ENCODE measurements at places on chromosomes 16 and 17. TPM values are rescaled to one million over a fixed set of nuclear protein-coding genes. Genes with fewer than 3 reads are reported as not detected.

Gene TSPAN10
- not detected for total RNA-seq

- no peak overlapping the region for H3K4me3 ChIP-seq
- no peak for DNase-seq
- peaks cover 7% of the 10 kb centered on the region for H3K4me1 ChIP-seq
- H3K36me3 ChIP-seq, result no peaks in the 10 kb centered on the region
- H3K27me3 ChIP-seq, result peaks cover 2% of the 10 kb centered on the region
Observed at GRCh38 chr17:34259146-34259545, 4.1 kb downstream of the CCL2 start.

DNA sequence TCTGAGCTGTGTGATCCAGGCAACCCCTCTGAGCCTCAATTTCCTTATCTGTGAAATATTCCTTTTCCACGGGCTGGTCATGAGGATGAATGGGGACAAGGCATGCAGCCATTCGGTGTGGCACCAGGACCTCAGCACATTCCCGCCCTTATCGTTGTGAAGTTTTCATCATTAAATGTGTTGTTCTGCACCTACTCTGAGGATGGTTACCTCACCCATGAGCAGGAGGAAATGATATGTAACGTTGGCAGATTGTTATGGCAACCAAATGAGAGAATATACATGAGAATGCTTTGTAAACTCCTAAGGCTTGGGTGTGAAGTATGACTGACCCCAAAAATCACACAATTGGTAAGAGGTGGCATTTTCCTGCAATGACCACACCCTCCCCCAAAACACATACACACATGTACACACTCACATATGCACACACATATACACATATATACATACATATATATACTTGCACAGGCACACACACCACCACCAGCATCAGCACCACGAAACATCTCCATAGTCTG is 39.5 kb downstream of the SMARCE1 start:
- H3K4me3 ChIP-seq, result no peak overlapping the region
- H3K27ac ChIP-seq, result no peak overlapping the region
- DNase-seq, result no peak
- no peaks in the 10 kb centered on the region for H3K4me1 ChIP-seq
- H3K36me3 ChIP-seq, result no peaks in the 10 kb centered on the region

- H3K27me3 ChIP-seq, result peaks cover 4% of the 10 kb centered on the region
- no peak for DNase-seq
- peaks cover 7% of the 10 kb centered on the region for H3K4me1 ChIP-seq
- peaks cover 6% of the 10 kb centered on the region for H3K36me3 ChIP-seq
Observed at GRCh38 chr16:16015849-16016248, 66.4 kb downstream of the ABCC1 start.

GRCh38 chr17:72614871-72615626 is 477.4 kb downstream of the SLC39A11 start:
- H3K27me3 ChIP-seq, result peaks cover 2% of the 10 kb centered on the region
- H3K4me3 ChIP-seq, result no peak overlapping the region
- no peak overlapping the region for H3K27ac ChIP-seq
- H3K4me1 ChIP-seq, result peaks cover 5% of the 10 kb centered on the region
- no peak for DNase-seq
- no peaks in the 10 kb centered on the region for H3K36me3 ChIP-seq

- peaks cover 6% of the 10 kb centered on the region for H3K27me3 ChIP-seq
- peaks cover 14% of the 10 kb centered on the region for H3K4me1 ChIP-seq
Observed at GRCh38 chr17:50214976-50215760, 13.7 kb upstream of the COL1A1 start.

DNA sequence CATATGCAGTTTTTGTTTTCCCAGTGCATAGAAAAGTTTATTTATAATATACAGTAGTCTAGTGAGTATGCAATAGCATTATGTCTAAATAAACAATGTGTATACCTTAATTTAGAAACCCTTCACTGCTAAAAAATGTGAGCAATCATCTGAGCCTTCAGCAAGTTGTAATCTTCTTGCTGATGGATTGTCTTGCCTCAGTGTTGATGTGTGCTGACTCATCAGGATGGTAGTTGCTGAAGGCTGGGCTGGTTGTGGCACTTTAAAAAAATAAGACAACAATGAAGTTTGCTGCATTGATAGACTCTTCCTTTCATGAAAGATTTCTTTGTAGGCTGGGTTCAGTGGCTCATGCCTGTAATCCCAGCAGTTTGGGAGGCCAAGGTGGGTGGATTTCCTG is 13.9 kb upstream of the CAPNS2 start:
- no peak overlapping the region for H3K4me3 ChIP-seq
- no peak overlapping the region for H3K27ac ChIP-seq
- DNase-seq, result no peak
- no peaks in the 10 kb centered on the region for H3K4me1 ChIP-seq
- H3K27me3 ChIP-seq, result no peaks in the 10 kb centered on the region

DNA sequence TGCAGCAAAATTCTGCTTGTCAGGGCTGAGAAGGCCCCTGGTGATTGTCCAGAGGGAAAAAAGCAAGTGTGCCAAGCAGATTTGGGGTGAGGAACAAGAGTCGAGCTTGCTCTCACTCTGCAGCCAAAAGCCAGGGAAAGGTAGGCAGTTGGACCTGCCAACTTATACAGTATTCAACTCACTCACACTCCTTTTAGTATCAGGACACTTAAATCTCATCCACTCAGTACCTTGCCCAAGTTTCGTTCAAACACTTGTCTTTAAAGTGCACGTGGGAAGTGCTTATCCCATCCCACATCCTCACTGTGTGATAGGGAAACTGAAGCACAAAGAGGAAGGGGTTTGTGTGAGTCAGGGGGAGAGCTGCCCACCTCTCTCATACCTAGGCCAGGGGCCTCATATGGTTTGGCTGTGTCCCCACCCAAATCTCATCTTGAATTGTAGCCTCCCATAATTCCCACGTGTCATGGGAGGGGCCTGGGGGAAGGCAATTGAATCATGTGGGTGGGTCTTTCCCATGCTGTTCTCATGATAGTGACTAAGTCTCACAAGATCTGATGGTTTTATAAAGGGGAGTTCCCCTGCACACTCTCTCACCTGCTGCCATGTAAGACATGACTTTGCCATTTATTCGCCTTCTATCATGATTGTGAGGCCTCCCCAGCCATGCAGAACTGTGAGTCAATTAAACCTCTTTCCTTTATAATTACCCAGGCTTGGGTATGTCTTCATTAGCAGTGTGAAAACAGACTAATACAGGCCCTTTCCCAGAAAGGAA is 25.6 kb upstream of the CES5A start:
- H3K4me3 ChIP-seq, result no peak overlapping the region
- peaks cover 3% of the 10 kb centered on the region for H3K27me3 ChIP-seq

GRCh38 chr17:32773856-32774694 is 102.8 kb downstream of the MYO1D start:
- H3K36me3 ChIP-seq, result no peaks in the 10 kb centered on the region
- H3K4me3 ChIP-seq, result no peak overlapping the region
- H3K27me3 ChIP-seq, result no peaks in the 10 kb centered on the region
- DNase-seq, result no peak

Gene SYT17
- total RNA-seq, result 10.0 TPM

Gene IFT20
- total RNA-seq, result 43.9 TPM

GRCh38 chr16:11585460-11586377 is 1.0 kb downstream of the LITAF start:
- H3K27ac ChIP-seq, result peak overlapping the region; percentile 59
- no peak for DNase-seq
- peak overlapping the region; percentile 87 for H3K4me3 ChIP-seq
- H3K4me1 ChIP-seq, result peaks cover 22% of the 10 kb centered on the region

Gene KRT31
- not detected for total RNA-seq

DNA sequence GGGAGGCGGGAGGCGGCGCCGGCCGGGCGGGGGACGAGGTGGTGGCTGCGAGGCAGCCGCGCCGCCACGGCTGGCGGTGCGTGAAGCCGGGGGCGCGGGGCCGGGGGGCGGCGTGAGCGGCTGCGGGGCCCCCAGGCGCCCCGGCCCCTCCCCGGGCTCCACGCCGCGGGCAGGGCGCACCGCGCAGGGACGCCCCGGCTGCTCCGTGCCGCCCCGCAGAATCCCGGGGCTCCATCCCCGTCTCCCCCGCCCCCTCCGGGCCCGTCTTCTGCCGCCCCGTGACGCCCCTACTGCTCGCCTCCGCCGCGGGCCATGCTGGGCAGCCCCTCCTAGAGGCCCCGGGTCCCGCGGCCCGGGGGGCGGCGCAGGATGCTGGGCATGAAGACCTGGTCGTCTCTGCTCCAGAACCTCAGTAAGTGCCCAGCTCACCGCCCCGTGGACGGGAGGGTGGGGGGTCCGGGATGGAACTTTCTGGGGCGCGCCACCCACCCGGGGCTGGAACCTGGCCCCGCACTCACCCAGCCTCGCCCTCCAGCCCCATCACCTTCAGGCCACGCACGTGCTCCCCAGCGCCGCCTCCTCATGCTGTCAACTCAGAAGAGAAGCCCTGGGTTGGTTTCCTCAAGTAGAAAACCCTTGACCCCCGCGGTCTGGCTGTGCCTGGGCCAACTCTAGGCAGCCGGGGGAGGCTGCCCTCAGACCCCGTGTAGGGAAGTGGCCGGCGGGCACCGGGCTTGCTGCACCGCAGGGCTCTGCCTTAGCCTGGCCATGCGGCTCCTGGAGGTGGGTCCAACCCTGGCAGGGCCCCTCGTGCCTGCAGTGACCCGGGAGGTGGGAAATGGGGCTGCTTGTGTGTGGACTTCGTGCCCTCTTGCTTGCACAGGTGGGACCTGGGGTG is 150.2 kb upstream of the GSE1 start:
- DNase-seq, result no peak
- peaks cover 22% of the 10 kb centered on the region for H3K27me3 ChIP-seq
- H3K4me1 ChIP-seq, result peaks cover 36% of the 10 kb centered on the region
- H3K27ac ChIP-seq, result peak overlapping the region; percentile 43
- H3K4me3 ChIP-seq, result peak overlapping the region; percentile 63

GRCh38 chr17:50517011-50517410 is 8.8 kb downstream of the MYCBPAP start:
- peaks cover 5% of the 10 kb centered on the region for H3K27me3 ChIP-seq
- H3K36me3 ChIP-seq, result no peaks in the 10 kb centered on the region
- no peak overlapping the region for H3K4me3 ChIP-seq
- no peak overlapping the region for H3K27ac ChIP-seq

DNA sequence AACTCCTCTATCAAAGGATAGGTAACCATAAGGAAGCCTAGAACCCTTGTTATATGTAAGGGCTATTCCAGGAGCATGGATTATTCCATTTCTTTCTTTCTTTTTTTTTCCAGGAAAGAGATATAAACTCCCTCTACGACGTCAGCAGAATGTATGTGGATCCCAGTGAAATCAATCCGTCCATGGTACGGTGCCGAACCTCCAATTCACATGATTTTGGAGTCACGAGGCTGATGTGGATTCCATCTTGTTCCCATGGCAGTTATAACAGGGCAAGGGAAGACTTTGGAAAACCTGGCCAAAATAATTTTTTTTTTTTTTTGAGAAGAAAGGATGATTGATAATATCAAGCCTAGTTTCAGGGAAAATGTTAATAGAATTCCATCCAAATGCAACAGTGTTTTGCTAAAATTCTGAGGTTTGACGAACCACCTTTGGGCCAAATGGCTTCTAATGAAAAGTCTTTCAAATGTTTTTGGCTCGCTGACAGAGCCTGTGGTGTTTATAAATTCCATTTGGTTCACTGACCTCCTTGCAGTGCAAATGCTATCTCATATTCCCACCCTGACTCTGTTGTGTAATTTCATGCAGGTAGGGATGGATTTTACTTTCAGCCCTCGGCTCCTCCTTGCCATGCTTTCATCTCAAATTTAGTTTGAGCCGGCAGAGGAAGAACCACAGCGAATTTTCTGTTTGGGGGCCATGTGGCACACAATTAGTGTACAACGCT is 90.0 kb downstream of the SDR42E1 start:
- H3K36me3 ChIP-seq, result peaks cover 7% of the 10 kb centered on the region

- peak overlapping the region; percentile 66 for H3K4me3 ChIP-seq
- H3K27ac ChIP-seq, result peak overlapping the region; percentile 2
- H3K27me3 ChIP-seq, result peaks cover 21% of the 10 kb centered on the region
Observed at GRCh38 chr16:85465328-85466303, 147.5 kb upstream of the GSE1 start.

- peak overlapping the region; percentile 93 for H3K4me3 ChIP-seq
- H3K36me3 ChIP-seq, result no peaks in the 10 kb centered on the region
- H3K27me3 ChIP-seq, result no peaks in the 10 kb centered on the region
- DNase-seq, result no peak
- peak overlapping the region; percentile 82 for H3K27ac ChIP-seq
Observed at GRCh38 chr16:67481561-67482232, 740 bp upstream of the ATP6V0D1 start.

- H3K36me3 ChIP-seq, result no peaks in the 10 kb centered on the region
- H3K27ac ChIP-seq, result no peak overlapping the region
- H3K4me1 ChIP-seq, result peaks cover 12% of the 10 kb centered on the region
Observed at GRCh38 chr16:912322-912683, 58.5 kb downstream of the LMF1 start.

DNA sequence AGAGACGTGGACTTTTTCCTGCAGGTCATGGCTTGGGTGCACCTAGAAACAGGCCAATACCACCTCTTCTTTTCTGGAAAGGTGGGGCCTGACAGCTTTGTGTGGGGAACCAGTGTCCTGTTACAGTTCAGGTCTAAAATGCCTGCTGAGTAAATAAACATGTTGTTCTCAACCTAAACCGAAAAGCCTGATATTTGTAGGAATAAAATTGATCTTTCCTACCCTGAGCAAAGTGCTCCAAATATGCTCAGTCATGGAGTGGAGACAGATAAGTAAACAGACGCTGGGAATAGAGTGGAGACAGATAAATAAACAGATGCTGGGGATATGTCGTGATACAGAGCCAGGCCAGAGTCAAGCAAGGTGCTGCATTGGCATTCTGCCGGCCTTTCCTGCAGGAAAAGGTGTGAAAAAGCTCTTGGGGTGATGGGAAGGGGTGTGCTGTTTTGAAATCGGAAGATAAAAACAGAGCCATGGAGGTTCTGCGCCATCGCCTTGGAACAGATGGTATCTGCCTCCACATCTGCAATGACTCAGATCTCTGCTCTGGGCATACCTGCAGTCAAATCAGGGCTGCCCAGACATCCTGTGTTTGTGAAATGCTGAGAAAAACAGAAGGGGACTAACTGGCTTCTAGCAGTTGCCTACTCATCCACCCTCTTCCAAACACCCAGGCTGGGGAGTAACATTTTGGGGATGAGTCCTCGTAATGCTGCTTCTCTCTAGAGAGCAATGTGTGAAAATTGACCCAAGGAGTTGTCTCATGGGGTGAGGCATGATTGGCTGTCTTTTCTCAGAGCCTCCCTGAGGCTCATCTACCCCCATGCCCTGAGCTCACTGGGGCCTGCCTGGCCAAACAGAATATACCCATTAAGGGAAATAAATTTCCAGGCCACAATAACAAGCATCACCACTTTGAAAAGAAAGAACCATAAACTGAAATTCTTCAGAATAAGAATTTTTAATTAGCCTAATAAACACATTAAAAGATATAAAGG is 16.8 kb upstream of the TRPV2 start:
- no peaks in the 10 kb centered on the region for H3K27me3 ChIP-seq
- H3K4me1 ChIP-seq, result peaks cover 9% of the 10 kb centered on the region
- H3K4me3 ChIP-seq, result no peak overlapping the region
- no peak for DNase-seq
- no peaks in the 10 kb centered on the region for H3K36me3 ChIP-seq

Gene ZNF319
- total RNA-seq, result 13.9 TPM

DNA sequence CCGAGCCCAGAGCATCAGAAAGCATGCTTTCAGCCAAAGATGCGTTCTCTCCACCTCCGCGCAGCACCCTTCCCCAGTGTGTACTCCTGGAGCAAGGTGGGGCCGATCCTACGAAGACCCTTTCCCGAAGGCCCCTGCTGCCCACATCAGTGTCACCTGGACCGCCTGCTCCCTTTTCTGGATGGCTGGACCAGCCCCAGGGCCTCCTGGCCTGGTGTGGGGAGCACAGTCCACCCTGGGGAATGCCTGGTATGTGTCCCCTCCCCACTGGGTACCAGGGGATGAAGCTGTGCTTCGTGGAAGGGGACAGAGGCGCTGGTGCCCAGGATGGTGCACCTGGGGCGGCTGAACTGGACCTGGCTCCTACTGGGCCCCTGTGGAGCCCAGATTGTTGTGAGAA is 173.8 kb downstream of the SEC14L1 start:
- peak; percentile 2 for DNase-seq
- H3K4me3 ChIP-seq, result no peak overlapping the region
- H3K27ac ChIP-seq, result no peak overlapping the region
- peaks cover 3% of the 10 kb centered on the region for H3K4me1 ChIP-seq
- H3K36me3 ChIP-seq, result no peaks in the 10 kb centered on the region
- H3K27me3 ChIP-seq, result peaks cover 5% of the 10 kb centered on the region

Gene TBKBP1
- 30.7 TPM for total RNA-seq
